Activated CD8-positive, alpha-beta memory T cell treated with anti-CD3 and anti-CD28 coated beads for 4 hours (primary cell): ENCODE measurements at places on chromosomes 5 and 9.

DNA sequence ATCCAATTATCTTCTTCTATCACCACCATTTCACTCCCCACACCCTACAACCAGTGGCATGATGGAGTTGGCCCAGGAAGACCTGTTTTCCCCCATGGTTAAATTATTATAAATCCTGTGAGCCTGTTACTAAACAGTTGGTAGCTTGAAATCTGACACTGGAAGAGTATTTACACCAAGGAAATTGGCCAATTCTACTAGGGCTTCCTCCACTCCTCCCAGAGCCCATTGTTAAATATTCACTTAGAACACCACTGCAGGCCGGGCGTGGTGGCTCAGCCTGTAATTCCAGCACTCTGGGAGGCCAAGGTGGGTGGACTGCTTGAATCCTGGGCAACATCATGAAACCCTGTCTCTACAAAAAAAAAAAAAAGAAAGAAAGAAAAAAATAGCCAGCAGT is 32.4 kb upstream of the CKS2 start:
- no peak for DNase-seq

DNA sequence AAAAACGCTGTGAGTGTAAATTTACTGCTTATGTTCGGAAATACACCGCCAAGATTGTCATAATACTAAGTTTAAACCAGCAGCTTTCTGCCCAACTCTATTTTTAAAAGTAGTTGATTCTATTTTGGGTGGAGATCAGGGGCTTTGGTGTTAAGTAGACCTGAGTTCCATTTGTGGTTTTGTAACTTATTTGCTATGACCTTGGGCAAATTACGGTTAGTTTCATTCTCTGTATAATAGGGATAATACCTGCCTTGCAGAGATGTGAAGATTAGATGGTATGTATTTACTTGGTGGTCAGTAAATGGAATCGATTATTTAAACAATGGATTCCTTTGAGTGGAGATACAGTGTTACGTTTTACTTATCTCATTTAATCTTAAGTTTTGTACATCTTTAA is 1.6 kb downstream of the RAD23B start:
- no peak for DNase-seq

- peak; percentile 57 for DNase-seq
Observed at GRCh38 chr9:131739959-131740648, at the start of gene RAPGEF1. Gene RAPGEF1, minus strand, starts transcription at chr9:131740076. Its CDS starts 246 bp downstream, at chr9:131739830.

- no peak for DNase-seq
Observed at GRCh38 chr9:3150074-3150473, 306.2 kb upstream of the PUM3 start.

DNA sequence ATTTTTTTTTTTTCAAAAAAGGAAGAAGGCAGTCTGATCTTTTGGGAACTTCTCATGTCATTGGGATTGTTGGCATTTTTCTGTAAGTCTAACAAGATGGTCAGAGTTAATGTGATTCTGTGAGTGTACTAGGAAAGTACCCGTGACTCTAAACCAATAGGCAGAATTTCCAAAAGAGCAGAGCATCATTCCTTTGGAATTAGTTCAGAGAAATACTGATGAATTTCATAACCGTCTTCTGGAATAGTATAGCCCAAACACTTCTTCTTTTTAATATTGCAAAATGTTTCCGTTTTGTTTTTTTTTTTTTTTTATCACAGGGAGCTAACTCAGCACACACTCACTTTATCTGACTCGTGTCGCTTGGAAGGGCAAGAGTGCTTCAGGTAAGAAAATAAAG is 407.4 kb downstream of the DTWD2 start:
- no peak for DNase-seq

GRCh38 chr5:126544087-126544740 is 50.8 kb downstream of the ALDH7A1 start:
- DNase-seq = no peak

GRCh38 chr5:163624431-163624830 is 119.0 kb downstream of the MAT2B start:
- DNase-seq = no peak

DNA sequence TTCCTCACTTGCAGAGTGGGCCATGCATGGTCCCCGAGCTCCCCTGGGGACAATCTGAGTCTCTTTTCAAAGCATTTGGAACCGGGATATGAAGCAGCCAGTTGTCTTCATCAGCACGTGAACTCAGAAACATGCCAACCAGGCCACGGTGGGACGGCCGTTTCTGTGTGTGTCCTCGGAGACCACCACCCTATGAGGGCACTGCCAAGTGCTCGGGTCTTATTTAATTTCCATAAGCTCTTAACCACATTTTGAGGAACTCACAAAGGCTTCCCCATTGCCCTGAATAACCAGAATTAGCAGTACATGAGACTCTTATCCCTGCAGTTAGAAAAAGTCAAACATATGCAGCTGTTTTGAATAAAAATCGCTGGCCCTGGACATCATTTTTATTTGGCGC is 60.1 kb downstream of the OTULIN start:
- no peak for DNase-seq

DNA sequence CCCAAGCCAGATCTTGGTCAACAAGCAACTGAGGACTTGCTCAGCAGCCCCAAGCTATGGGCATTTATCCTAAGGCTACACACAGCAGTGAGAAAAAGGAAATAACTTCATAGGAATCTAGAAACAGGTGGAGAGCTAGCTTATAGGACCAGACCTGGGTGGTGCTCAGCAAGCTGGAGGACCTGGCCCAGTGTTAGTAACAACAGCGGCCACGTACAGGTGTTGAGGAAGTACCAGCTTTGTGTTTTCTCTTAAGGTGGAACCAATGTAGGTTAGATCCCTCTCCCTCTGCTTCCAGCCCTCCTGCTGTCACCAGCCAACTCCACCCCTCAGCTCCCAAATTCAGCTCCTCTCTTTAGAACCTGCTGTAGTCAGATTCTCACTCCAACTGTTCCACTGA is 43.4 kb downstream of the IRF1 start:
- DNase-seq = no peak

GRCh38 chr5:17222664-17223063 is 5.2 kb downstream of the BASP1 start:
- no peak for DNase-seq

GRCh38 chr5:178234750-178235587 is 2.4 kb upstream of the PHYKPL start:
- DNase-seq = peak; percentile 54

DNA sequence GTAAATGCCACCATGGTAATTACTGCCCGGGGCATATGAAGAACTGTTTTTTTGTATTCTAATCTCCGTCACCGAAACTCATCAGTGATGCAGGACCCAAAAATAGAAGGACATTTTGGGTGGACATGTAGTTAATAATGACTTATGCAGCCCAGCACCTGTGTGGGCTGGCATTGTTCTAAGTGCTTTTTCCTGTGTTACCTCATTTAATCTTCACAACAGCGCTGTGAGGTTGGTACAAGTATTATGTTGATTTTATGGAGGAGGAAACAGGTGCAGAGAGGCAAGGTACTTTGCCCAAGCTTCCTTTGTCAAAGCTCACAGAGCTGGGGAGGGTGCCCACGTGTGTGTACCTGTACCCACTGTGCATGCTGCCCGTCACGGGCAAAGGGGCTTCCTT is 58.4 kb downstream of the DAPK1 start:
- no peak for DNase-seq

DNA sequence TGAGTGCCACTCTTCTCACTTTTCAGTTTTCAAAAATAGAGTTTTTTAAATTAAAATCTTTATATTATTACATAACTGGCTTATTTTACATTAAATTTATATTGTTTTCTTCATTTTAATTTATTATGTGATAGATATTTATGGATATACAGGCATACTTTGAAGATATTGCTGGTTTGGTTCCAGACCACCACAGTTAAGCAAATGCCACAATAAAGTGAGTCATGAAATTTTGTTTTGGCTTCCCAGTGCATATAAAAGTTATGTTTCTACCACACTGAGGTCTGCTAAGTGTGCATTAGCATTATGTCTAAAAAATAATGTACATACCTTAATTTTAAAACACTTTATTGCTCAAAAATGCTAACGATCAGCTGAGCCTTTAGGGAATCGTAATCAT is 47.4 kb downstream of the NDUFS4 start:
- no peak for DNase-seq

DNA sequence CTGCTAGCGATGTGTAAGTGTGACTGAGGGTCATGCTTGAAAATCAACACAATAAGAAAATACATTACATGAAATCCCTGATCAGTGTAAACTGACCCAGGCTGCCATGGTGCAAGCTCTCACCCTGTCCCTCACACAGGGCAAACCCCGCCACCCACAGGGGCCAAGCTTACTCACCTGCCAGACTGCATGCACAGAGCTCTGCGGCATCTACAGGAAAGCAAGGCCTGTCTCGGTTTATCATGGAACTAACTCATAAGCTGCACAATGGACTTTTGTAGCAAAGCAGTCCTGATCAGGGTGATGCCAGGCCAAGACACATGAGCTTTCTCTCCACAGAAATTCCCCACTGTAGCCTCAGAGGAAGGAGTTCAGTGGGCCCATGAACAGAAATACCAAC is 9.7 kb downstream of the IPPK start:
- no peak for DNase-seq

- no peak for DNase-seq
Observed at GRCh38 chr5:6686915-6687409, 26.3 kb upstream of the TENT4A start.

DNA sequence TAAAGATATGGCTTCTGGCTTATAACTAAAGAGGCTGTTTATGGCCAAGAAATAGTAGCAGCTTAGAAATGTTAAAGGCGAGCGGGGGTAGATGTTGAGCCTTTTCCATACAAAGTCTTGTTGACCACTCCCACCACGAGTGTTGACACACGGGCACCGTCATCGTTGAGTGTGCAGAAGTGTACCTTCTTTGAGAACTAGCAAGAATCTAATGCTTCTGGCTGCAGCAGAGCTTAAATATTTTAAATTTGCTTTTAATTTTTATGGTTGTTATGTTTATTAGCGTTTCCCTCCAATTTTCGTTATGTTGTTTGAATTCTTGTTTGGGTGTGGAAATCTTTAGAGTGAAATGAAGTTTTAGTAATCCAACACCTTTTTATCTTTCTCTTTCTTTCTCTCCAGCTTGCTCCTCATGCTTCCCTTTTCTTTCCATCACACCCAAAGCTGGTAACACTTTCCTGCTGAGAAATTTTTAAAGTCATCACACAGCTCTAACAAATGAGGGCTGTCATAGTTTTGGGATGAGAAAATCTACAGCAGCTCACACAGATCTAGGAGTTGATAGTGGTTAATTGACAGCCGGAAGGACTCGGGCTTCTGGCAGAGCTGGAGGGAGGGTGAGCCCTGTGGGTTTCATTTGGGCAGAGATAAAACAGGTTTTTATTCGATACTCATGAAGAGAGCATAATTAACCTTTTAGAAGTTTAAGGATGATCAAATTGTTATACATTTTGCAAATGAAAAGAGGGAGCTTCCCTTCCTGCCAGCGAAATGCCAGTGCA is 120.1 kb upstream of the ZNF608 start:
- no peak for DNase-seq

GRCh38 chr9:95446259-95446658 is 70.5 kb downstream of the PTCH1 start:
- no peak for DNase-seq

DNA sequence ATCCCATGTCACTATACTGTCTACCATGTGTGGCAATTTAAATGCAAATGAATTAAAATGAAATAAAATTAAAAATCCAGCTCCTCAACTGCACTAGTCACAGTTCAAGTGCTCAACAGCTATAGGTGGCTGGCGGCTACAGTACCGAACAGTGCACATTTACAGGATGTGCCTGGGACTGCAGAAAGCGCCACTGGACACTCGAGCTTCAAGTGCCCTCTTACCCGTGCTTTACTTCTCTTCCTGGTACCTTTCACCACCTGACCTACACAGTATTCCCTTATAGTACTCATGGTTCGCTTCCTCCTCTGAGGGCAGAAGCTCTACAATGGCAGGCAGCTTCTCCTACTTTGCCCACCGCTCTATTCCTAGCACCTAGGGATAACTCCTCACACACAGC is 166.6 kb downstream of the FANCC start:
- no peak for DNase-seq

GRCh38 chr5:137836997-137837396 is 30.7 kb upstream of the MYOT start:
- no peak for DNase-seq

- no peak for DNase-seq
Observed at GRCh38 chr9:73133921-73134407, 17.7 kb upstream of the ANXA1 start.

- no peak for DNase-seq
Observed at GRCh38 chr5:81081461-81081835, 121.3 kb downstream of the RASGRF2 start.

DNA sequence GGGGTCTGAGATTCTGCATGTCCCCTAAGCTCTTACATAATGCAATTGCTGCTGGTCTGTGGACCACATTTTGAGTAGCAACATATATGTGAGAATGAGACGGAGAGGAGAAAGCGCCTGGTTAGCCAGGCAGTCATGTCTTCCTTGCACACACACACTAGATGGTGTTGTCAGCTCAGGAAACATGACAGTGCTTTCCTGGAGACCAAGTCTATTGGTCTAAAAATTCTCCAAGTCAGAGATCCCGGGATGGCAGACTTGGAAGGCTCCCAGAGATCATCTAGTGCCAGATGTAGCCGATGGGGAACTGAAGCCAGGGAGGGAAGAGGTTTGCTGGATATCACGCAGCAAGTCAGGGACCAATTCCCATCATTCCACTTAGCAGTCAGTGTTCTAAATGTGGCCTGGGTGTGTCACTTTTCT is 53.4 kb downstream of the GALNT12 start:
- no peak for DNase-seq

DNA sequence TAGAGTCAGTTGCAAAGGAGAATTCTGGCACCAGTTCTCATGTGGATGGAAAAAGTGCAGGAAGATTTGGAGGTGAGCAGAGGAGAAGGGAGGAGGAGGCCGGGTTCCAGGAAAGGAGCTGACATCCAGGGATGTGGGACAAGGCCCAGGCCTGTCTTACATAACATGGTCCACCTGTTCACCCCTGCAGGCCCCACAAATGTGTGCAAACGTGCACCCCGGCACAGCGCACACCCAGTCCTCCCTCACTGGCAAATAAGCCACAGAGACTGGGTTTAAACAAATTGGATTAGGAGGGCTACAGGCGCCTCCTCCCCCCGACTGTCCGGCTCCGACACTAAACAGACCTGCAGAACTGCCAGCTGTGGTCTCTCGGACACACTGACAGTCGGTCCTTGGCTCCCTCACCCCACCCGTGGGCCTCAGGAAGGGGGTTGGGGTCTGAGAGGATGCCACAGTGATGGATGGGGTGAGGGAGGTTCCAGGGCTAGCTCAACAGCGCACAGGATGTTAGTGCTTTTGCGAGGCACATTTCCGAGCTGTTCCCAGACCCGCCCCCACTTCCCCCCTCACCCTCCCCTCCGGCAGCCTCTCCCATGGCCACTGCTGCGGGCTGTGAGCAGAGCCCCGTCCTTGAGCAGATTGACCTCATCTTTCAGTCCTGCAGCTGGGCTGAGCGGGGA is 43.4 kb upstream of the IL17B start:
- no peak for DNase-seq

DNA sequence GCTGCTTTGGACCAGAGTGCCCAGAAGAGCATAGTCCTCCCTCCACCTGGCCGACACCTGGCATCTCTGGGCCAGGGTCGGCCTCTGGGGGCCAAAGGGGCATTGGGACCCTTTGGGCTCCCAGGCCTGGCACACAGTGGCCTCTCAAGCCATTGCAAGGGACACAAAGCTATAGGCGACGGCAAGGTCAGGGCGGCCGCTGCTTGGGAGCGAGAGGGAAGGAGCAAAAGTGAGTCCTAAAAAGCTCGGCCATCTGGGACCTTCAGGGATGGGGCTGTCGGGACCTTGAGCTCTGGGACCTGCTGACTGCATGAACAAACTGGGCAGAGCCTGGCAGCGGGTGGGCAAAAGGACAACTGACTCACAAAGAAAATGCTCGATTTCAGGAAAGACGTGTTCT is 13.9 kb downstream of the DBH start:
- no peak for DNase-seq
